ENCODE measurements at places on chromosomes 16 and 17.

- DNase-seq: no peak
Observed at GRCh38 chr17:7313890-7314718, 1.1 kb downstream of the GPS2 start.

- DNase-seq: peak; percentile 63
Observed at GRCh38 chr17:67260170-67260987, 15.4 kb upstream of the HELZ start.

- no peak for DNase-seq
Observed at GRCh38 chr16:17177959-17178905, 292.5 kb downstream of the XYLT1 start.

DNA sequence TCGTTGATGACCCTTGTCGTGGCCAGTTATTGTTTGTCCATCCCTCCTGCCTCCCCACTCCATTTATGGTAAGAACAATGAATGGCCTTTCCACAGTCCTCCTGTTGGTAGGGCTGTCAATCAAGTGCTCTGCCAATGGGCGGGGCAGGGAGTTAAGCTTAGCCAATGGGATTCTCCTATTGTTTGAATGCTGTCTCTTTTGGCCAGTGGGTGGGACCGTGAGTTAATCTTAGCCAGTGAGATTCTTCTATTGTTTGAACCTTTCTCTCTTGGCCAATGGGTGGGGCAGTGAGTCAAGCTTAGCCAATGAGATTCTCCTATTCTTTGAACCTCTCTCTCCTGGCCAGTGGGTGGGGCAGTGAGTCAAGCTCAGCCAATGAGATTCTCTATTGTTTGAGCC lies 85.4 kb downstream of the IRX3 start:
- no peak for DNase-seq

- no peak for DNase-seq
Observed at GRCh38 chr17:57623620-57624019, 121.5 kb downstream of the CCDC182 start.

GRCh38 chr16:47949714-47950113 lies 206.1 kb downstream of the ABCC12 start:
- no peak for DNase-seq

GRCh38 chr17:66347661-66348514 lies 45.5 kb downstream of the PRKCA start:
- DNase-seq: no peak

GRCh38 chr16:1745900-1746692 lies 25.2 kb downstream of the NME3 start:
- no peak for DNase-seq

DNA sequence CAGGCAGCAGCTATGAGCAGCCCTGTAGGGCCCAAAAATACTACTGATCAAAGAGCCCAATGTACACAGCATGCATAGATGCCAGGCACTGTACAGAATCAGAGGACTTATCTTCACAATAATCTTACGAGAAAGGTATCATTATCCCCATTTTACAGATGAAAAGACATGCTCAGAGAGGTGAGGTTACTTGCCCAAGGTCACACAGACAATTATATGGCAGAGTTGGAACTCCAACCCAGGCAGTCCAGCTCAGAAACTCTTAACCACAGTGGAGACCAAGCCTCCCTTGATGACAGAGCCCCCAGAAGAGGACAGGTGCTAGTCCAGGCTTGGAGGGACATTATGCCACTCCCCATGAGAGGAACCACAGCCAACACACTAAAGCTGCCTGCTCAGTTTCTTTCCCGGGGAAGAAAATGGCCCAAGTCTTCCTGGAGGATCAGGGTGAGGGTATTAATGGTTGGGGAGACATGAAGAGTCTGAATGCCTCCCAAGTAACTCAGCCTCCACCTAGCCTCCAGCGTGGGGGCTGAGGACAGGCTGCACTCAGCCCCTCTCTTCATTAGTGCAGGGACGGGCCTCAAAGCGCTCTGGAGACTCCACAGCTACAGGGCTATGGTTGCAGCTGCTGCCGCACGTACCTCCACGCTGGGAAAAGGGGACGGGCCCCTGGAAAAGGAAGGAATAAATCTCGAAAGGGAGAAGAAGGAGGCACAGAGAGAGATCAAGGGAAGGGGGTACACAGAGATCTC lies 826 bp downstream of the UNC119 start:
- DNase-seq: no peak

- DNase-seq: no peak
Observed at GRCh38 chr17:82495844-82496528, 23.5 kb upstream of the FOXK2 start.

- no peak for DNase-seq
Observed at GRCh38 chr16:53152329-53152728, 97.5 kb downstream of the CHD9 start.

- peak; percentile 91 for DNase-seq
Observed at GRCh38 chr17:19317359-19318095, 45.0 kb downstream of the B9D1 start.

- DNase-seq: no peak
Observed at GRCh38 chr16:71214746-71215381, 15.7 kb downstream of the HYDIN start.

DNA sequence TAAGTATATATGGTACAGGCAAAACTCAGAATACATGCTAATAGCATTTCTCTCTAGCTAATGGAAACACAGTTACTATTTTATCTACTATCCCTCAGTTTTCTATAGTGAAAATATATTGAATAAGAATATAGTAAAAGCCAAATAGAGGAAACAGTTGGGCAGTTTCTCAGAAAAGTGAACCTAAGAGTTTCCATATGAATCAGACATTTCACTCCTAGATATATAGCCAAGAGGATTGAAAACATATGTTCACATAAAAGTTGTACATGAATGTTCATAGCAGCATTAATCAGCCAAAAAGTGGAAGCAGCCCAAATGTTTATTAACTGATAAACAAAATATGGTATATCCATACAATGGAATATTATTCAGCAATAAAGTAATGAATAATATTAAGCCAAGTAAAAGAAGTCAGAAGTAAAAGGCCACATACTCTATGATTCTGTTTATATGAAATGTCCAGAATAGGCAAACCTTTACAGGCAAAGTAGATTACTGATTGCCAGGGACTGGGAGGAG lies 134.6 kb downstream of the CYB561 start:
- no peak for DNase-seq

GRCh38 chr17:76940738-76941350 lies 72.6 kb downstream of the MGAT5B start:
- DNase-seq: no peak

DNA sequence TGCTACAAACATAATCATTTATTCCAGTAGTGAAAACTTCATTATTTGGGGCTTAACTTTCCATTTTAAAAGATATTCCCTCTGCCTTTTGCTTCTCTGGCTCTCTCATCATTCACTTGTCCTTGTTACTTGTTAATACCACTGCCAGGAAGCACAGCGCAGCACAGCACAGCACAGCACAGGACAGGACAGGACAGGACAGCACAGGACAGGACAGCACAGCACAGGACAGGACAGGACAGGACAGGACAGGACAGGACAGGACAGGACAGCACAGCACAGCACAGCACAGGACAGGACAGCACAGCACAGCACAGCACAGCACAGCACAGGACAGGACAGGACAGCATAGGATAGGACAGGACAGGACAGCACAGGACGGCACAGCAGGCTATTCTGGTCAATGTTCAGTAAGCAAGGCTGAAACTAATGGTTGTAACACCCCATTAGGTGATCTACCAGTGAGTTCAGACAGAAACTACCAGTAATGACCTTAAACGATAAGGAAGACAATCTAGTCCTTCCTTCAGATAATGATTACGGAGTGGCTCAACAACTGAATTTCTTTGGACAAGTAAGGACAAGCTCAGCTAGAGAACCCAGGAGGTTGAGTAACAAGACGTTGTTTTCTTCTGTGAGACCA lies 31.9 kb downstream of the COG1 start:
- no peak for DNase-seq

DNA sequence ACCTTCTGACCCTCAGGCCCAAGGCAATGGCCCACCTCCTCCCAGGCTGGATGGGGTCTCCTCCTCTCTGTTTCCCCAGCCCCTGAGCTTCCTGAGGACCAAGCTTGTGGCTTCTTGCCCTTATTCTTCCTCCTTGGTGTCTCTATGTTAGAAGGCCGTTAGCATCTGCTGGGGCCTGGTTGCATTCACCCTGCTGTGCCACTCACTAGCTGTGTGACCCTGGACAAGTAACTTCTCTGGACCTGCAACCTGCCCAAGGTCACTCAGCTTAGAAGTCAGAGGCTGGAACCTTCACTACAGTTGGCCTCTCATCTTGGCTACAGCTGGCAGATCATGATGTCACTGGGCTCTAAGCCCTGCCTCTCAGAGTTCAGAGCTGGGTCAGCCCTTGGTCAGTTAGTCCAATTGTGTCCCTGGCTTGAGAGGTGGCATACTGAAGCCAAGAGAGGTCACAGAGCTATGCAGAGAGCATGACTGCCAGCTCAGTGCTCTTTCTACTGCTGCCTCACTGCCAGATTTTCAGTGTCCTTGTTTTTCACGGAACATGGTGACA lies 3.0 kb downstream of the MT2A start:
- peak; percentile 97 for DNase-seq

GRCh38 chr17:48791128-48792032 lies 25.6 kb downstream of the TTLL6 start:
- peak; percentile 91 for DNase-seq

- no peak for DNase-seq
Observed at GRCh38 chr17:8001976-8002720, at the start of gene GUCY2D. TSS of gene GUCY2D (plus strand) at chr17:8002615. CDS start at chr17:8003048, 433 bp downstream.

GRCh38 chr17:79393358-79394052 lies 217.3 kb downstream of the RBFOX3 start:
- peak; percentile 82 for DNase-seq

DNA sequence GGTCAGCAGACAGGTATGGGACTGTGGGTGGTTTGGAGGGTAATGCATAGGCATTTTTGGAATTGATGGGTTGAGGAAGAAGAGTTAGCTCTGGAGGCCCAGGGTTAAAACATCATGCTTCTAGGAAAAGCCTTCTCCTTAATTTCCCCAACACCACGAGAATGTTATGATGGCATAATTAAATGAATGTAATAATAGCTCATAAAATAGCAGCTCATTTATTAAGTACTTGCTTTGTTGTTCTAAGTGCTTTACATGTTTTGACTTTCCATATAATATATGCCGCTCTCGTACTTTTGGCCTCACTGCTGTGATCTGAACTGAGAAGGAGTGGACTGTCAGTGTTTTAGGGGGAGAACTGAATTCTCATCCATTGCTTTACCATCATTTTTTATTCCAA lies 14.3 kb downstream of the LIMD2 start:
- no peak for DNase-seq

GRCh38 chr17:19306160-19307111 lies 56.1 kb downstream of the B9D1 start:
- DNase-seq: no peak

- DNase-seq: no peak
Observed at GRCh38 chr17:16298140-16298662, 55.1 kb downstream of the CENPV start.

DNA sequence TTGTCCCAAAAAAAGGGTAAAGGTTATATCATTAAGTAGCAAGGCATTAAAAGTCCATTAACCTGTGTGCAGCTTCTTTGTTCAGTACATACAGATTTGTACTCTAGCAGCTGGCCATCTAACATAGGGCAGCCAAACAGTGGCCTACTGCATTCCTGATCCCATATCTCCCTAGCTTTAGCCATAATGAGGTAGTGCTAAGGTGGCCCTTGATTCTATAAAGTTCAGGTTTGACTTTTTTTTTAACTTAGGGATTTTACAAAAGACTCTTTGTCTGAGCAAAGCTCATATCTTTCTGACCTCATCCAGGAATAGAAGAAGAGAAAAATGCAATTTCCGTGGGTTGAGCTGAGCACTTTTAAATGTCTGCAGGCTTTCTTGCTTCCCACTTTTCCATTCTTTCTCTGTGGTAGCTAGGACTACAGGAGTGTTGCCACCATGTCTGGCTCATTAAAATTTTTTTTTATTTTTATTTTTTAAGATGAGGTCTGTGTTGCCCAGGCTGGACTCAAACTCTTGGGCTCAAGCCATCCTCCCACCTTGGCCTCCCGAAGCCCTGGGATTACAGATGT lies 19.5 kb upstream of the CDC6 start:
- DNase-seq: no peak

GRCh38 chr17:37475731-37476420 lies 13.8 kb upstream of the DUSP14 start:
- DNase-seq: no peak

- no peak for DNase-seq
Observed at GRCh38 chr17:21419299-21420239, 43.4 kb downstream of the KCNJ12 start.

DNA sequence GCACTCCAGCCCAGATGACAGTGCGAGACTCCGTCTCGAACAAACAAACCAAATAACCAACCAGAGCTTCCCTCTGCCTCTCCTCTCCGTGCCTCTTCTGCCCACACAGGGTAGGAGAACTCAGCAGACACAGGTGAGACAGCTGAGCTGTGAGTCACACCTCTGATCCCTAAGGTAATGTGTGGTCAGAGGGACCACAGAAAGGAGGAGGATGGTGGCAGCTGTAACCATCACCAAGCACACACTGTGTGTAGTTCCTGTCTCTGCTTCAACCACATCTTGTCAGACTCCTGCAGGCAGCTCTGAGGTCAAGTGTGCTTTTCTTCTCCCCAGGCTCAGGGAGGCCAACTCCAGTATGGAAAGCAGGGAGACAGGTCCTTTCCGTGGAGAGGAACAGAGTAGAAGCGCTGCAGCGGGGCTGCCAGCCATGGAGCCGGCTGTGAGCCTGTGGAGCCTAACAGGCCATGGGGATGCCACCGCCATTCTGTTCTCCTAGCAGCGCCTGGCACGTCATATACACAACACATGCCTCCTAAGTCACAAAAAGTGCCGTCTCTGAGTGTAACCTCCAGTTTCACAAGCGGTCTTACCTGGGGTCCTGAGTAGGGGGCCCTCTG lies 7.1 kb downstream of the NUDT16L1 start:
- DNase-seq: peak; percentile 6

- DNase-seq: peak; percentile 55
Observed at GRCh38 chr16:78505544-78506366, 406.3 kb downstream of the WWOX start.

- no peak for DNase-seq
Observed at GRCh38 chr16:83315271-83315670, 492.5 kb upstream of the HSBP1 start.

DNA sequence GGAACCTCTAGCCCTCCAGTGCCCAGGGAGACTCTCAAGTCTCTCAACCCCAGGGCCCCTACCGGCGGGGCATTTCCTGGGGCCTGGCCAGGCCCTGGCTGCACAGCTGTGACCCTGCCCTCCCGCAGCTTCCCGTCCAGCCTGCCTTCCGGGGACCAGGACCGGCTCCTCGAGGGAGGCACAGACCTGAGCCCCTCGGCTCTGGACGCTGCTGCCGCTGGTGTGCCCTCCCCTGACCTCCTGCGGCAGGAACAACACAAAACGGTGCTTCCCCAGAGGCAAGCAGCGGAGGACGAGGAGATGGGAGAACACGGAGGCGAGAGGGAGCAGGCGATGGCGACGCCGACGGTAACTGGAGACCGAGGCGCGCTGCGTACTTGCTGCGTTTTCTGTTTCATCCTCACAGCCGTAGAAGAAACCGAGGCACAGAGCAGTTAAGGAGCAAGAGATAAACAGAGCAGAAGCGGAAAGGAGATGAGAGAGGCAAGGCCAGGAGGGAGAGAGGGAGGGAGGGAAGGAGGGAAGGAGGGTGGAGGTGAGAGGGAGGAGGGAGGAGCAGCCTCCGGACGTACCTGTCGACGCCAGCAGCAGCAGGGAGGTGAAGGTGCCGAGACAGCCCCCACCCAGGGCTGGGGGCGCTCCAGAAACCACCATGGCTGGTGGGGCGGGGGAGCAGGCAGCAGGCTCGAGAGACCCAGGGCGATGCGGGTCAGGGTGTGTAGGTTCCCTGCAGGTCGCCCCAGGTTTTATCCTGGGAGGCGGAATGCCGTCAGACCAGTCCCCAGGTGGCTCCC lies at the start of gene PRSS22:
Gene PRSS22 (minus strand): TSS at position 720 of the 794 bp plus-strand sequence. CDS start 66 bp downstream, at position 654.
- DNase-seq: no peak
